ENCODE measurements at places on chromosomes 1 and 21.

DNA sequence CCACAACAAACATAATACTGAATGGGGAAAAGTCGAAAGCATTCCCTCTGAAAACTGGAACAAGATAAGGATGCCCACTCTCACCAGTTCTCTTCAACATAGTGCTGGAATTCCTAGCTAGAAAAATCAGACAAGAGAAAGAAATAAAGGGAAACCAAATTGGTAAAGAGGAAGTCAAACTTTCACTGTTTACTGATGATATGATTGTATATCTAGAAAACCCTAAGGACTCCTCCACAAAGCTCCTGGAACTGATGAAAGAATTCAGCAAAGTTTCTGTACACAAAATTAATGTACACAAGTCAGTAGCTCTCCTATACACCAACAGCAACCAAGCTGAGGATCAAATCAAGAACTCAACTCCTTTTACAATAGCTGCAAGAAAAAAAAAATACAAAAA lies 6.9 kb upstream of the F13B start:
- no peak for DNase-seq

DNA sequence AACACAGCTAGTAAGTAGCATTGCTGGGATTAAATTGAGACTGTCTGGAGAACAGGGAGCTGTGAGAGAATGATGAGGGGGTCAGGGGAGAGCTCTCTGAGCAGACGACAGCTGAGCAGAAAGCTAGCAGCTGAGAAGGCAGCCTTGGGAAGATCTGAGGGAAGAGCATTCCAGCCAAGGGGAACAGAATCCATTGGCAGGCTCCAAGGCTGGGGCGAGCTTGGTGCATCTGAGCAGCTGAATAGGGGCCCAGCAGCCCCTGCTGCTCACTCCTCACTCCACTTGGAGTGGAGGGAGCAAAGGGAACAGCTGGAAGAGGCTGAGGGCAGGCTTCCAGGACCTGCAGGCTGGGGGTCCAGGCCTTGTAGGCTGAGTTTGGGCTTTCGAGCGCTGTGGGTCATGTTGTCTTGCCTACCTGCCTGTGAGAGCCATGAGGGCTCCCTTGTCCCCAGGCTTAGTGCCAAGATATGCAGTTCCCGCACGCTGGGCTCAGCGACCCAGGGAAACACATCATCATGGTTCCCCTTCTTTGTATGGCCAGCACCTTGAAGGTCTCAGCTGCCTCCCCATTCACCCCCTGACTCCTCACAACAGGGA lies 10.5 kb downstream of the ACOT11 start:
- no peak for DNase-seq

- no peak for DNase-seq
Measured at GRCh38 chr1:159880430-159880829, 18.0 kb upstream of the VSIG8 start.

- no peak for DNase-seq
Measured at GRCh38 chr1:246878551-246878950, 53.2 kb downstream of the AHCTF1 start.

- DNase-seq: peak; percentile 26
Measured at GRCh38 chr1:174005032-174005431, 17.1 kb downstream of the RC3H1 start.

DNA sequence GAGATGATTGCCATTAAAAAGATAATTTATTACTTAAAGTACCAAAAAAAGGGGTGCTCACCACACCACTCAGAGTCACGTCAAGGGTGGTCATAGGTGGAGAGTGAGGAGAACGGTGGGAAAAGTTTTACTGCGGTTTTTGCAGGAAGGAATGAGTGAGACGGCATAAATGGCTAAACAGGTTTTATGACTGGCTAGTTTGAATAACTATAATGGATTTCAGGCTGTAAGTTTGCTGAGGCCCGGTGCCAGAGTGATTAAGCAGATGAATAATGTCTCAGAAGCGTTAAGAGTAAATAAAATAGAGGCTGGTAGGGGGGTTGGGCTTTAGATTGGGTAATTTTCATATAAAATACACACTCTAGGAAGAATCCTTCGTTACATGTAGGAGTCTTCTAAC lies 1337.8 kb downstream of the AMY1C start:
- DNase-seq: no peak

DNA sequence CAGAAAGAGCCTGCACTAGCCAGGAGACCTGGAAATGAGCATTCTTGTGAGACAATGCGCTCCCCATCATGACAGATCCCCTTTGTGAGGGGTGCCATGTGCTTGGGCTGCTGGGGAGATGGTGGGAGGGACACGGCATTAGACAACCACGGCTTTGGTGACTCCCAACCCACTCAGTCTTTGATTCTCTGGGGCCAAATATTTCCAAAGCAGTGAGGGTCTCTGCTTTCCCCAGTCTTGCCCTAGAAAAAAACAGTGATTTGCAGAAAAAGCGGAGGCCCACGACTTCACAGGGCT lies 10.2 kb downstream of the SLC45A3 start:
- no peak for DNase-seq
